ENCODE measurements at places on chromosomes 2 and 18.

GRCh38 chr2:24509840-24510239 is 18.8 kb downstream of the NCOA1 start:
- no peak for DNase-seq

DNA sequence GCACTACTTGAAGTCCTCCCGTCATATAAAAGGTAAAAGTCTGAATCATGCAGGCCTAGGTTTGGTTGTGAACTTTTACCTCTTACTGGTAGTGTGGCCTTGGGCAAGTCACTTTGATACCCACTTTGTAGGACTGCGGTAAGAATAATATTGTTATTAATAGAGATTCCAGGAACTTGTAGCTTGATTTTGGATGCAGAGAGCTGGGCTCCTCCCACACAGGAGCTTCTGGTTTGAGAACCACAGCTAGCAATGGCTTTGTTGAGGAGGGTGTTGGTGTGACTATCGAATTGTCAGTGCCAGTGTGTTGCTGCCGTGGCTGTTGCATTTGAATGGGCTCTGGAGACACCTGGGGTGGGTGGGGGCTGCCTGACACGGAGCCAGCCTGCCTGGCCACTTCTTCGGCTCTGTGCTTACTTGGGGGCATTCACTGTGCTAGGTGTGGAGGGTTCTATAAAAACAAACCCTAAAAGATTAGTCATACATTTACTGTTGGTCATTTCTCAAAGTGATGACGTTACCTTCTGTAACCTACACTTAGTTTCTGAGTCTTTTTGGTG is 38.5 kb downstream of the ASAP2 start:
- no peak for DNase-seq

DNA sequence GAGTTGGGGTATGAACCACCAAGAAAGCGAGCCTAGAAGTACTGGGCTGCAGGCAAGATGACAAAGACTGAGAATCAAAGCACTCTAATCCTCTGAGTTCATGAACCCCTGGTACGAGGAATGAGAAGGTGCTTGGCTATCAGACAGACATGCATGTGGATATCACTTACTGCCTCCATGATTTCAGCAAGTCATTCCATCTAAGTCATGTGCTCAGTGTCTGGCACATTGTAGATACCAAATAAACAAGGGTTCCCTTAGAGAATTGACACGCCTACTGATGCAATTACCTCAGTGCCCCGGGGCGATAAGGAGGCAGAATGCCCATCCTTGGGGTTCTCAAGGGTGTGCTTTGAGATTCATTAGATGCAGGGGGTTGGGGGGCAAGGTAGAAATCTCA is 125.6 kb upstream of the PKDCC start:
- no peak for DNase-seq

DNA sequence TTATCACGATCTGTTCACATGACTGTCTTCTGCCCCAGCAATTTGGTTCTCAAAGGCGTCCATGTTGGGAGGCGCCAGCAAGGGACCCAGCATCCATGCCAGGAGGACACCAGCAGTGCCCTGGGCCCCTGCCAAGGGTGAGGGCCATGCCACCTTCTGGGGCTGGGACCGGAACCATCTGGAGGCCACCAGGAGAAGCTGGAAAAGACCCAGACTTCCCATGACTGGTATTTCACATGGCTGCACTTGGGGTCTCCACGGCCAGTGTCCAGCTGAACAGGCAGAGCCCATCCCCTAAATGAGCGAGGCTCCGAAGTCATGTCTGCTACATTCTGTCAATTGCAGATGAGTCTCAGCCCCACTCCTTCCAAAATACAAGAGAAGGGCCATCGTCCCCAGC is 306.8 kb upstream of the HS6ST1 start:
- no peak for DNase-seq

- no peak for DNase-seq
Observed at GRCh38 chr2:69138247-69138772, 125.3 kb downstream of the ANTXR1 start.

Data from naive thymus-derived CD8-positive, alpha-beta T cell (primary cell).